ENCODE measurements at places on chromosomes 12 and 14. TPM values are rescaled to one million over a fixed set of nuclear protein-coding genes. Genes with fewer than 3 reads are reported as not detected.

Gene PAPLN
- total RNA-seq = 0.63 TPM

Gene OR6C2
- total RNA-seq = not detected

GRCh38 chr12:22474970-22475720 is 69.2 kb downstream of the C2CD5 start:
- DNase-seq = no peak

DNA sequence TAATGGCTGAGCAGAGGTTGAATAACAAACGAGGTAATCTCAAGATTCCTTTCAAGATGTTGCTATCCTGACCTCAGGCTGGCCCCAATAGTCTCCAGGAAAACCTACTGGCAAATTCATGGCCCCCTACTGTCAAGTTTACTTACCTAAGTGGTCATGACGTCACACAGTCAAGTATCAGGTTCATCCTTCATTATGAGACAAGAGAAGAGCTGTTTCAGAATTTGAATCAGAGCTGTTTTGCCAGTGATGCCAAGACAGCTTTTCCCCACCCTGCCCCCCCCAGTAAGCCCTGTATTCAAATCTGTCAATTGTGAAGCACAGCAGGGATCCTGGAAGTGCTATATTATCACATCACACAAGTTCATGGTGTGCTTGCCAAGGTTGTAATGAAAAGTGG is 509.6 kb downstream of the NOVA1 start:
- DNase-seq = no peak

- peak; percentile 86 for DNase-seq
These were observed 185.8 kb downstream of the DUSP6 start for GRCh38 chr12:89166525-89166934.

- no peak for DNase-seq
These were observed 103.8 kb downstream of the TMTC3 start for GRCh38 chr12:88245905-88246304.
